Stimulated activated CD8-positive, alpha-beta memory T cell treated with anti-CD3 and anti-CD28 coated beads, Interleukin-4, amount 100 ng/mL, for 1 hour (primary cell): ENCODE measurements at places on chromosomes 5 and 9.

DNA sequence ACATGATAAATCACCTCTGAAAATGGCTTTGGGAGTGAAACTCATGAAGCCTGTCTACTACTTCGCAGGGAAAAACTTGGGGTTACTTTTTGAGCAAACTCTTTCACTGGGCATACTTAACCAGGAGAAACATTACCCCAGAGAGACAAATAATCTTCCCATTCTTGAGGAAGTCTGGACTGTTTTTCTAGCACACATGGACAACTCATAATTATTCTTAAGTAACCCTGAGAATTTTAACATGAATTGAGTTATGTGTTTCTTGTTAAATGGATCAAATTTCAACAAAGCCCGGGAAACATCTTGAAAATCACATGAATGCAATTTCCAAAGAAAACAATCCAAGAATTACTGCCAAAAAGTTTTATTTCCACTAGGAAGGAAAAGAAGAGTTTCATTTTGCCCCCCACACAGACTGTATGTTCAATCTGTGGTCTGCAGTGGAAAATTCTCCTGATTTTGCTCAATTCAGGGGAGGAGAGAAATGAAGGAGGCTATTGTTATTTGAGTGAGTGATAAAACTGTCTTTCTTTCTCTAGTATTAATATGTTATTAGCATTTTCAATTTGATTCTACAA, 564.8 kb upstream of the CLINT1 start:
- DNase-seq, result no peak

DNA sequence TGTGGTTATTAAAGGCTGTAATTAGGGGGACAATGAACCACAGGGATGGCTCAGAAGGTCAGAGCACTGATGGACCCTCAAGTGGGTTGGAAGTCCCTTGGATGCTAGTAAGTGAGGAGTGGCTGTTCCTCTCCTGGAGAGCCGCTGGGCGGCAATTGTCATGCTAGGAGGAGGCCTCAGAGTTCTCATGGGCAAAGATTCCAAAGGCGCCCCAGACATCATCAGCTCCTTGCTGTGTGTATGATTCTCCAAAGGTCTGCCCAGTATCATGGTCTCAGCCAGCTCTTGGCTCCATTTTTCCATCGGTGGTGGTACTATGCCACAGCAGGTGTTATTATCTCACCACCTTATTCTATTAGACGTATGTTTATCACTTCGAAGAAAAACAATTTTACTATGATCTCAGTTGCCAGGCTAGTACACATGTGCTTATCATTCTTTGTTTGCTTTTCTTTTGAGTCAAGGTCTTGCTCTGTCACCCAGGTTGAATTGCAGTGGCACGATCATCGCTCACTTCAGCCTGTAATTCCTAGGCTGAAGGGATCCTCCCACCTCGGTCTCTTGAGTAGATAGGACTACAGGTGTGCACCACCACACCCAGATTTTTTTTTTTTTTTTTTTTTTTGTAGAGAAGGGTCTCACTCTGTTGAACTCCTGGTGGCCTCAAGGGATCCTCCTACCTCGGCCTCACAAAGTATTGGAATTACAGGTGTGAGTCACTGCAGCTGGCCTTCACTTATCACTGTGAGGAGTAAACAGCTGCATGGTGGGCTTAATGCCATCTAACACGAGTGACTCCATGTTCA, 46.8 kb downstream of the EXOSC2 start:
- no peak for DNase-seq

- DNase-seq, result no peak
Measured at GRCh38 chr9:110578575-110579033, 937 bp downstream of the SVEP1 start.

GRCh38 chr9:108296056-108296455, 559.7 kb downstream of the ACTL7B start:
- no peak for DNase-seq

- no peak for DNase-seq
Measured at GRCh38 chr5:155416765-155417164, 403.2 kb downstream of the KIF4B start.

DNA sequence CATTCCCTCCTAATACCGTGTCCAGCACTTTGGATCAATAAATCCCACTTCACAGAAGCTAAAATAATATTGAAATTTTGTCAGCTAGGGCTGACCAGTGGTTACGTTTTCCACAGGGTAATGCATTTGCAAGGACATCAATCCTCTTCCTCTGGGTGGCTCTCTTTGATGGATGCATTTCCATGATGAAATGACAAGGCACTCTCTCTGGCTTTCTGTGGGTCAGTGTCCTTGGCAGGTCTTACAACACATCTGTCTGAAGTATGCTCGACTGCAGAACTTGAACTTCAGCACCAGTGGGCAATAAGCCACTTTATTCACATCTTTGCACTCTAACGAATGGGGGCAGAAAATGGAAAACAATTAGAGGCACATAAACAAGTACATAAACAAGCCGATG, 330.1 kb downstream of the ADAMTS6 start:
- DNase-seq, result no peak

GRCh38 chr9:72596451-72597180, 75.2 kb downstream of the TMC1 start:
- DNase-seq, result no peak

GRCh38 chr9:99213197-99213596, 8.5 kb downstream of the ALG2 start:
- DNase-seq, result no peak

DNA sequence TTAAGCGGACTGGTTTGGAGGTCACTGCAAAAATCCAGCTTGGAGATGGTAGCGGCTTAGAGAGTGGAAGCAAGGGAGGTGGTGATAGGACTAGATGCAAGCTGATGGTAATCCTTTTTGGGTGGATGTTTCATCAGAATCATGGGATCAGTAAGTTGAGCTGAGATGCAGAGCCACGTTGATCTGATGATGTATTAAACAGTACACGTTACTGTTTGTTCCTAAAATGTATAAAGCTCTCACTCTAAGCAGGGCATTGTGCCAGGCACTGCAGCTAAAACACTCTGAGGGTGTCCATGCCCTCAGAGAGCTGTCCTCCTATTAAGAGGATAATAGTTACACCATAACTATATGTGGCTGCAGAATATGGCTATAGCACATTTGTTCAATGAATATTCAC, 93.1 kb downstream of the JAKMIP2 start:
- no peak for DNase-seq

DNA sequence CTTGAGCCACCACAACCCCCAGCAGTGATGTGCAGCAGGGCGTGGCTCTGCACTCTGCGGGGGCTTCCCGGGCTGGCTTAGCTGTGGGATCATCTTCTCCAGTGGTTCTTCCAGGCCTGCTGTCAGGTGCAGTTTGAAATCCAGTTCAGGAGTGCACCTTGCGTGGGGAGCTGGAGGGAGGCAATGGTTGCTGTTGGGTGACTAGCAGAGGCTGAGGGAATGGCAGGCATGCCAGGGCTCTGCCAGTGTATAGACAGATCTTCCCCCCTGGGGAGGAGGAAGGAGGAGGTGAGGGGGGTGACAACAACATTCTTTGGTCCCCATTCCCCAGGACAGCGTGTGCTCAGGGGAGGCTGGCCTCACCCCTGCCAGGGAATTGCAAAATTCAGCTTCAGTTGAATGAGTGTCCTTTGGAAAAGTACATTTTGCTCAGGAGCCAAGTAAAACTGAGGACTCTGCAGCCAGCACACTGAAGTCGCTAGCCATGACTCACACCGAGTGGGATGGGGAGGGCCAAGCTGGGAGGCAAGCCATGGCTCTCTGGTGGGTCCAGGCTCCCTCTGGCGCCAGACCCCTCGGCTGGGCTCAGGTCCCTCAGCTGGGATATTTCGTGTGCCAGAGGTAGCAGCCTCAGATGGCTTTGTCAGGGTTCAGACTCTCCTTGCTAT, 35.0 kb downstream of the ERGIC1 start:
- DNase-seq, result no peak

DNA sequence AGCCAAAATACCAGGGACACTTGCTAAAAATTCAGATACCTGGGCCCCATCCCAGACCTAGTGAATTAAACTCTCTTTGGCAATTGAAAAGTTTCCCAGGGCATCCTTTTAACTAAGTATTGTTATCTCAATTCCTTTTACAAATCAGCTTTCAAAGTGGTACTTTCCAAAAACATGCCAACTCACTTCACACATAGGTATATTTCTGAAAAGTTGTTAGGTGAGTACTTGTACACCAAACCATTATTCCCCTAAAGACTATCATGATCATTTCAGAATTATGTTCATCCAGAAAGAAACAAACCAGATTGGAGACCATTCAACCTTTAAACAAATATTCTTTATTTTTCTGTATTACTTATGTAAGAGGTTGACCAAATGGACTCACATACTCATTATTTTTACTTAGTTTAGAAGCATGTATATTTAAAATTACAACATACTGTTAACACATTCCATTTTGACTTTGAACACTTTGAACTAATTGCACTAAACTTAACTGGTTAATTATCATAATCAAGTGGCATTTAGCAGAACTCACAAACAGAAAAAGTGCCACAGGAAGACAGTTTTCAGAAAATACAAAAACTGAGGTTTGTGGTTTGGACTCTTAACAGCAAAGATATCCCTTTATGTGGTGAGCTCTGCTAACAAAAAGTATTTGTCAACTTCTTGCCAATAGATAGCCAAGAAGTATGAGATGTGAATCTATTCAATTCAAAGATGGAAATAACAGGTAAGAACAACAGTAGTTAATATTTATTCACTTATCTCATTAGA, 40.7 kb downstream of the KIAA0825 start:
- DNase-seq, result no peak

- DNase-seq, result no peak
Measured at GRCh38 chr5:6452622-6453504, 4.2 kb downstream of the UBE2QL1 start.

DNA sequence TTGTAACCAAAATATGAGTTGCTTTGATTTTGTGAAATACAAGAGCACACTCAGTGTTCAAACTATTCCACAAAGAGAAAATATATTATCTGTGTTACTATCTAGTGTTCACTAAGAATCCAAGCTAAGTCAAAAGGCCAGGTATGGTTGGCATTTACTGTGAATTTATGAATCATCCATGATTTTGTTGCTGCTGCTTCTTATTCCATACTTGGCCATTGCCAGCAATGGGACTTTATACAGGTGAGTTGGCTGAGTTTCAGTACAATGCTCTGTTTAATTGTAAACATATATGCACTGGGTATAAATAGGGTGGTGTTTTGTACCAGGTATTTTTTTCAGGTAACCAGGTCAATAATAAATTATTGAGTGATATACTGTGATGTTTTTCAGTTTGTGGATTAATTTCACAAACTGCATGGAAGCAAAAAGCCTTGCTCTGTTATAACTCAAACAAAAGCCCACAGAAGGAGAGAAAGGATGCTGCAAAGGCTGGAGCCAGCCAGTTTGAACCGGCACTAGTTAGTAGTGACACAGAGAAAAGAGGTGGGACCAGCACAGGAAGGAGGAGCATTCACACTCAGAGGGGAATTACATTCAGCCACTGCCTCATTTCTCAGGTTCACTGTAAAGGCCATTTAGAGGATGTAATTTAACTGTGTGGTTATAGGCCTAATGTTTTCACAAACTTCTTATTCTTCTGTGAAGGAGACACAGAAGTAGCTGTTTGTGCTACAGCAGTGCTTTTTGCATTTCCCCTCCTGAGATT, 381.8 kb downstream of the ADGRV1 start:
- no peak for DNase-seq

- no peak for DNase-seq
Measured at GRCh38 chr5:177293819-177294581, 9.5 kb downstream of the RAB24 start.

DNA sequence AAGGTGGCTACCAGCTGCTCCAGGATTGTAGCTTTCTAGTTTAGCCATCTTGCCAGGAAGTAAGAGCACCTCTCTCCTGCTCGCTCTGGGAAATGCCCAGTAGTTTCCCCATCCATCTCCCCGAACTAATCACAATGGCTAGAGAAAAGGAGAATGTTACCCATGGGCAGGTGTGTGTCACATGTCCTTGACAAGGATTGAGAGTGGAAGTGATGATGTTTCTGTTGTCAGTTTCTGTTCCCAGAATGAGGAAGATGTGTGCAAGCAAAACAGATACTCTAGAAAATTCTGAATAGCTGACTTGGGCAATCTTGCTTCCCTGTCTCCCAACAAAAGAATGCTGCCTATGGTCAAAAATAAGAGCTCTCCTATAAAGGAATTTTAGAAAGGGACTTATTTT, 429.5 kb downstream of the EBF1 start:
- no peak for DNase-seq

DNA sequence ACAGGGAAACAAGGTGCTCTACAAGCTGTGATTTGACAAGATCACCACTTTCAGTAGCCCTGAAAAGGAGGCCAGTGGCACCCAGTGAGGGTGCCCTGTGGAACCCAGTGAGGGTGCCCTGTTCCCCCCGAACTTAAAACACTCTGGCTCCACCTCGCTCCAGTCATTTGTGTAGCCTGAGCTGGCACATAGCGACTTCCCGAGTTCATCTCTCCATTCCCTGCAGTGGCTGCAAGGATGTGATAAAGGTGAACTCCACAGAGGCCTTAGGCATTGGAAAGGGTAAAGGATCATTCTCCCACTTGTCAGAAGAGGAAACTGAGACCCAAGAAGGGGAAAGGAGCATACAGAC, 21.9 kb upstream of the ANXA6 start:
- DNase-seq, result no peak

DNA sequence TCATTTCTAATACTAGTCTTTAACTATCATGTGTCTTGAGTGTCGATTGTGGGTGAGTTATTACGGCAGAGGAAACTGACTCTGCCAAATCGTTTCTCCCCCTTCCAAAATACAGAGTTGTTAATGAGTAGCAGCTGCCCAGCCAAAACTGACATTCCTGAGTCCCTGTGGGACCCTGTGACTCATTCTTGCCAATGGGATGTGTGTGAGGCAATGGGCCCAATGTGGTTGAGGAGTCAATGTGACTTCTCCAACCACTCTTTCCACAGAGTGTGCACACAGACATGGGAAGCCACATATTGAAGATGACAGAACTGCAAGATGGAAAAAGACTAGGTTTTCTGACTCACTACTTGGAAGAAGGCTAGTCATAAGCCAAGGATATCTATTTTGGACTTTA, 434.7 kb downstream of the DTWD2 start:
- no peak for DNase-seq

DNA sequence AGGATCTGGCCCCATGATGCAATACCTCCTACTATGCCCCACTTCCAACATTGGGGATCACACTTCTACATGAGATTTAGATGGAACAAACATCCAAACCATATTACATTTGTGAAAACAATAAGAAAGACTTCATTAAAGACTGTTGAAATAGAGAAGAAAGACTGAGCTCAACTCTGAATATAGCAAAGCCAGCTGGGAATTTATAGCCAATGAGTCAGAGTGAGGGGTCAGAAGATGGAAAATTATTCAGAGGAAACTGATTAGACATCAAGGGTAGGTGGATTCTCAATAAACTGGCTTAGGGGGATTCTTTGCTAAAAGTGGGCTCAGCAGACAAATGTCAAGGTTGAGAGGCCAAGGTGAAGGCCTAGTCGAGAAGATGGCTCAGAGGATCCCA, 25.6 kb downstream of the BTF3 start:
- DNase-seq, result no peak
